ENCODE measurements at places on chromosomes 7 and 10. TPM values are rescaled to one million over a fixed set of nuclear protein-coding genes. Genes with fewer than 3 reads are reported as not detected.

Gene SPDYE9
- not detected for total RNA-seq

Gene PLAU
- total RNA-seq: 40.8 TPM

Gene TMEM225B
- 2.6 TPM for total RNA-seq

Gene SPACDR
- total RNA-seq: 0.54 TPM

Gene OR2A12
- not detected for total RNA-seq

Gene PRLHR
- total RNA-seq: not detected

Gene UCMA
- not detected for total RNA-seq

Gene MLXIPL
- 26.2 TPM for total RNA-seq

Gene FAM25C
- total RNA-seq: not detected

Gene HOXA9
- 36.8 TPM for total RNA-seq

Gene AKR1C8
- total RNA-seq: 0.66 TPM

Gene KCNIP2
- total RNA-seq: 3.4 TPM

Gene STAG3
- total RNA-seq: 3.7 TPM

Gene LIPM
- total RNA-seq: not detected

Gene ZNF736
- 24.5 TPM for total RNA-seq

DNA sequence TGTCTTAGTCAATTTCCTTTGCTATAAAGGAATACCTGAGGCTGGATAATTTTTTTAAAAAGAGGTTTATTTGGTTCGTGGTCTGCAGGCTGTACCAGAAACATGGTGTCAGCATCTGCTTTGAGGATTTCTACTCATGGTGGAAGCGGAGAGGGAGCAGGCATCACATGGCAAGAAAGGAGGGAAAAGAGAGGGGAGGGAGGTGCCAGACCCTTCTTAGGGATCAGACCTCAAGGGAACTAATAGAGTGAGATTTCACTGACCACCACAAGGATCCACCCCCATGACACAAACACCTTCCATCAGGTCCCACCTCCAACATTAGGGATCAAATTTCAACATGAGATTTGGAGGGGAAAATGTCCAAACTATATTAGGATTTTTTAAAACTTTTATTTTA lies 27.0 kb upstream of the AKR1B10 start:
- no peaks in the 10 kb centered on the region for H3K27me3 ChIP-seq
- no peak overlapping the region for H3K27ac ChIP-seq
- H3K4me3 ChIP-seq: no peak overlapping the region
- H3K36me3 ChIP-seq: no peaks in the 10 kb centered on the region

GRCh38 chr10:3616880-3617279 lies 168.1 kb downstream of the KLF6 start:
- no peaks in the 10 kb centered on the region for H3K4me1 ChIP-seq

DNA sequence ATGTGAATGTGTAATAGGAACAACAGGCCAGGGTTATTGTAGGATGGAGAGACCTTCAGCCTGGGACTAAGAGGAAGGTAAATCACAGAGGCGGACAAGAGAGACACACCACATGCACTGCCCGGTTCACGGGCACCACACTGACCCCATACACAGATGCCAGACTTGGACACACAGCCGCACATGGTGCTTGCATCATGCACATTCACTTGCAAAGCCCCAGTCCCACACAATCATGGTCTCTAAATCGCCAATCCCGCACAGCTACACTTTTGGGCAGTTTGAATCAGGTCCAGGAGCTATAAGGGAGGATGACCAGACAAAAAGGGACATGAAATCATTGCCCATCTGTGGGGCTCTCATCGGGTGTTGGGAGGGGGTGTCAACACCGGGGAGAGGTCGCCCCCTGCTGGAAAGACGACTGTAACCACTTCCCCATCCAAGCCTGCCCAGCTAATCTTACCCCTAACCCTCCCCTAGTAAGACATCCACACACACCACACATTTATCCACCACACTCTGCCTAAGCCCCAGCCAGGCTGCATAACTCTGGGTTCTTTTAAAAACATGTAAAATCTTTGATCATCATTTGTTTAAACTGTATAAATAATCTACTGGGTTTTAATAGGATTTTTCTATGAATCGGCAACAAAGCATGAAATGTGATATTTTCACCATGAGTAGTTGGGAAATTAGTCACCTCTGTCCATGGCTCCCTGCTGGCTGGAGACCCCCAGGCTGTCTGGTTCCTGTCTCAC lies 40.5 kb upstream of the SLF2 start:
- no peak overlapping the region for H3K27ac ChIP-seq
- DNase-seq: peak; percentile 89
- H3K4me3 ChIP-seq: no peak overlapping the region
- H3K36me3 ChIP-seq: no peaks in the 10 kb centered on the region
- peaks cover 3% of the 10 kb centered on the region for H3K4me1 ChIP-seq

- no peak overlapping the region for H3K27ac ChIP-seq
- no peak overlapping the region for H3K4me3 ChIP-seq
- H3K36me3 ChIP-seq: no peaks in the 10 kb centered on the region
- no peaks in the 10 kb centered on the region for H3K27me3 ChIP-seq
These were observed 68.8 kb downstream of the NAMPT start for GRCh38 chr7:106215868-106216516.

DNA sequence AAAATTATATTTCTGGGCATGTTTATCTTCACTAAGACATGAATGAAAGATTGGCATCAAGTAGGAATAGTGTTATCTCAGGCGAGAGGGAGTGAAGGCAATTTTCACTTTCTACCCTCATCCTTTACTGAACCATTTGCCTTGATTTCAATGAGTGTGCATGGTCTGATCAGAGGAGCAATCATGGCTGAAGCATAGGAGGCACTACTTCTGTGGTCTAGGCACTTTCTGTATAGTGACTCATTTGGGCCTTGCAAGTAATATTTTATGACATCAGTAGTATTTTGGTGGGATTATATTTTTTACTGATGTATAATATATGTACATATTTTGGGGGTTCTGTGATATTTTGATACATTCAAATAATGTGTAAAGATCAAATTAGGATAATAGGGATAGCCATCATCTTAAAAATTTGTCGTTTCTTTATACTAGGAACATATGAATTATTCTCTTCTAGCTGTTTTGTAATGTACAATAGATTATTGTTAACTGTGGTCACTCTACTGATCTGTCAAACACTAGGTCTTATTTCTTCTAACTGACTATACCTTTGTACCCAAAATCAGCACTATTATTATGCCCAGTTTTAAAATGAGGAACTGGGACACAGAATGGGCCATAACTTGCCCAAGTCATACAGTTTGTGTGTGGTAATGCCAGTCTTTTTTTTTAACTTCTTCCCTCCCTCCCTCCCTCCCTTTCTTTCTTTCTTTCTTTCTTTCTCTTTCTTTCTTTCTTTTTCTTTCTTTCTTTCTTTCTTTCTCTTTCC lies 101.9 kb downstream of the RAB11FIP2 start:
- no peak for DNase-seq
- H3K27me3 ChIP-seq: no peaks in the 10 kb centered on the region
- no peaks in the 10 kb centered on the region for H3K4me1 ChIP-seq
- no peaks in the 10 kb centered on the region for H3K36me3 ChIP-seq
- H3K27ac ChIP-seq: no peak overlapping the region
- H3K4me3 ChIP-seq: no peak overlapping the region

- no peak for DNase-seq
- H3K27ac ChIP-seq: no peak overlapping the region
- H3K36me3 ChIP-seq: no peaks in the 10 kb centered on the region
These were observed 96.6 kb downstream of the ZNF248 start for GRCh38 chr10:37760817-37761216.

- H3K36me3 ChIP-seq: no peaks in the 10 kb centered on the region
- no peak overlapping the region for H3K27ac ChIP-seq
- H3K4me1 ChIP-seq: no peaks in the 10 kb centered on the region
- no peaks in the 10 kb centered on the region for H3K27me3 ChIP-seq
- no peak overlapping the region for H3K4me3 ChIP-seq
These were observed 168.7 kb downstream of the LRRC4 start for GRCh38 chr7:127862525-127862924.

GRCh38 chr7:150631866-150632864 lies at the start of gene GIMAP6:
Gene GIMAP6, minus strand, starts transcription at chr7:150632385. Its CDS starts 2,243 bp downstream, at chr7:150630142.
- DNase-seq: no peak
- no peaks in the 10 kb centered on the region for H3K4me1 ChIP-seq
- peak within 1 kb of the TSS; percentile 86 for H3K27ac ChIP-seq
- no peaks in the 10 kb centered on the region for H3K27me3 ChIP-seq

DNA sequence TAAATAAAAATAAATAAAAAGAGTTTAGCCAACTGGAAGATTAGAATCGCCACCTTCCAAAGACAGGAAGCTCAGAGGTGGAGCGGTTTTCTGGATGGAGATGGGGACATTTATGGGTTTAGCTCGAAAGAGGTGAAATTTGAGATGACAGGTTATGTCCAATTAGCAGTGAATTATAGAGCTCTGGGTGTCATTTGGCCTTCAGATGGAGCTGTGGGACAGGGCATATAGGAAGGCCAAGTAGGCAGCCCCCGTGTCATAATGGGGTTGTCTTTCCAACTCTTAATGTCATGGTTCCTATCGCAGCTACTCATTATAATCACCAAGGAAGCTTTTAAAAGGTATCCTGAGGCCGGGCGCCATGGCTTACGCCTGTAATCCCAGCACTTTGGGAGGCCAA lies 21.0 kb upstream of the EEPD1 start:
- DNase-seq: peak; percentile 65
- H3K4me1 ChIP-seq: peaks cover 2% of the 10 kb centered on the region
- no peaks in the 10 kb centered on the region for H3K36me3 ChIP-seq
- H3K27ac ChIP-seq: no peak overlapping the region
- no peaks in the 10 kb centered on the region for H3K27me3 ChIP-seq
- no peak overlapping the region for H3K4me3 ChIP-seq

- H3K27ac ChIP-seq: no peak overlapping the region
- no peaks in the 10 kb centered on the region for H3K27me3 ChIP-seq
- H3K4me1 ChIP-seq: no peaks in the 10 kb centered on the region
- H3K36me3 ChIP-seq: no peaks in the 10 kb centered on the region
These were observed 374.3 kb downstream of the INHBA start for GRCh38 chr7:41328544-41328943.

GRCh38 chr7:150938566-150938965 lies 39.6 kb downstream of the KCNH2 start:
- no peak for DNase-seq
- H3K27ac ChIP-seq: no peak overlapping the region
- no peaks in the 10 kb centered on the region for H3K36me3 ChIP-seq
- H3K27me3 ChIP-seq: no peaks in the 10 kb centered on the region

DNA sequence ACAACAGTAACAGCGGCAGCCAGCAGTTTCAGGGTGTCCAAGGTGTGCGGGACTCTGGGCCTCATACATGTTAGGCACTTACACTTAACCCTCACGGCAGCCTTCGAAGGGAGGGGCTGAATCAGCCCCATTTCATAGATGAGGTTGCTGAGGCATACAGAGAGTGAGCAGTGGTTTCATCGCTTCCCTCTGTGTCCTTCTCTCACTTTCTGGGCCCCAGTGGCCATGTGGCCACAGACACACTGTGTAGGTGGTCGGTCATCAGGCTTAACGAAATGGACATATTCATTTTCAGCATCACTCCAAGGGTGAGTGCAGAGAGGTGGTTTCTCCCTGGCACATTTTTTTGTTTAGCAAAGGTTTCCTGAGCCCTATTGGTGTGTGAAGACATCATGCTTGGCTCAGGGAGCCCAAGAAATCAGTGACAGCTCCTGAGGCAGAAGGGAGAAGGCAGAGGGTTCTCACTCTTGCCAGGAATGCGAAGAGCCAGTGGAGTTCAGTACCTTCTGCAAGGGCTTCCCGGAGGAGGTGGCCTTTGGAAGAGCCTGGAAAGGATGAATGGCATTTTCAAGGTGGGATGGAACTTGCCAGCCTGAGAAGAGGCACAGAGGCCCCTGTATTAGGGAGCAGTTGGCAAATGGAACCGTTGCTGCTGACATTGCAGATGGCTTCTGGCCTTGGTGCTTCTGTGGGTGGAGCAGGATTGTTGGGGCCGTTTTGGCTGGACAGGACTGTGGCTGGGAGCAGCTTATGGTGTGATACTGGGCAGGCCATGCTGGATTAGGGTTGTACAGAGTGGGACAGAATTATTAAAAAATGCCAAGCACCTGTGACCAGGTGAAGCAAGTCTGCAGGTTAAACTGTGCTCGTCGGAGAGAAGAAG lies 61.7 kb upstream of the PPIF start:
- H3K4me1 ChIP-seq: no peaks in the 10 kb centered on the region
- peaks cover 6% of the 10 kb centered on the region for H3K36me3 ChIP-seq
- no peak overlapping the region for H3K27ac ChIP-seq

GRCh38 chr7:141674171-141674671 lies 27.7 kb downstream of the DENND11 start:
- no peaks in the 10 kb centered on the region for H3K27me3 ChIP-seq
- H3K27ac ChIP-seq: no peak overlapping the region
- H3K36me3 ChIP-seq: peaks cover 7% of the 10 kb centered on the region
- no peak overlapping the region for H3K4me3 ChIP-seq
- no peaks in the 10 kb centered on the region for H3K4me1 ChIP-seq

- H3K4me1 ChIP-seq: no peaks in the 10 kb centered on the region
- DNase-seq: no peak
- H3K27me3 ChIP-seq: no peaks in the 10 kb centered on the region
- H3K4me3 ChIP-seq: no peak overlapping the region
- no peak overlapping the region for H3K27ac ChIP-seq
These were observed 10.3 kb downstream of the TYW1 start for GRCh38 chr7:67006965-67007364.

DNA sequence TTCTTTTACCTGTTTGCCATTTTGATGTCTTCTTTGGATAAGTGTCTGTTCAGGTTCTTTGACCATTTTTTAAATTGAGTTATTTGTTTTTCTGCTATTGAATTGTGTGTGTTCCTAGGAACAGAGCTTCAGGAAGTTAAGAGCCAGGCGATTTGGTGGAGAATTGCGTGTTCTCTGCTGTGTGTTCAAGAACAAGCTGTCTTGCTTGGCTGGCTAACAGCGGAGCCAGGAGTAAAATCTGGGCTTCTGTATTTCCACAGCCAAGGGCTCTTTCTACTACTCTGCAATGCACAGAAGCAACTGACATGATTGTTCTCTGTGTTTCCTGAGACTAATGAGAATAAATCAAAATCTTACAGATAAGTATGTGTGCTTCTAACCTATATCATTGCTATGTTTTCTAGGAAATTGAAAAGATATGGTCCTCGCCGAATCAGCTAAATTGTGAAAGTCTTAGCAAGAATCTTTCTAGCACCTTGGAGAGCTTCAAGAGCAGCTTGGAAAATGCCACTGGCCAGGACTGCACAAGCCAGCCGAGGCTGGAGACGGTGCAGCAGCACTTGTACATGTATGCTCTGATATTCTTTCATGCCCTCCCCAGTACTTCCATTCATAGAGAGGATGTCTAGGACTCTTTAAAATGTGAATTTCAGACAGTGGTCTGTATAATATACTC lies 124.2 kb downstream of the ABCA13 start:
- no peaks in the 10 kb centered on the region for H3K27me3 ChIP-seq
- no peak overlapping the region for H3K27ac ChIP-seq
- H3K4me3 ChIP-seq: no peak overlapping the region
- DNase-seq: no peak

GRCh38 chr7:129464194-129464593 lies 30.0 kb downstream of the STRIP2 start:
- H3K36me3 ChIP-seq: no peaks in the 10 kb centered on the region
- H3K4me1 ChIP-seq: peaks cover 3% of the 10 kb centered on the region
- no peak for DNase-seq

- H3K27ac ChIP-seq: no peak overlapping the region
- peaks cover 2% of the 10 kb centered on the region for H3K27me3 ChIP-seq
- no peak overlapping the region for H3K4me3 ChIP-seq
- H3K36me3 ChIP-seq: no peaks in the 10 kb centered on the region
These were observed 6.3 kb downstream of the ACTL6B start for GRCh38 chr7:100649826-100650565.

GRCh38 chr7:35251606-35252310 lies 2.1 kb downstream of the TBX20 start:
- H3K36me3 ChIP-seq: no peaks in the 10 kb centered on the region
- peaks cover 83% of the 10 kb centered on the region for H3K27me3 ChIP-seq
- no peak overlapping the region for H3K4me3 ChIP-seq
- DNase-seq: no peak
- no peaks in the 10 kb centered on the region for H3K4me1 ChIP-seq

- H3K36me3 ChIP-seq: no peaks in the 10 kb centered on the region
- H3K27ac ChIP-seq: no peak overlapping the region
- no peaks in the 10 kb centered on the region for H3K27me3 ChIP-seq
These were observed 505.5 kb upstream of the ZMIZ1 start for GRCh38 chr10:78563314-78563713.
